ENCODE measurements at places on chromosomes 7 and 10.

- DNase-seq, result no peak
These were observed 471.4 kb downstream of the XPNPEP1 start for GRCh38 chr10:109451879-109452278.

DNA sequence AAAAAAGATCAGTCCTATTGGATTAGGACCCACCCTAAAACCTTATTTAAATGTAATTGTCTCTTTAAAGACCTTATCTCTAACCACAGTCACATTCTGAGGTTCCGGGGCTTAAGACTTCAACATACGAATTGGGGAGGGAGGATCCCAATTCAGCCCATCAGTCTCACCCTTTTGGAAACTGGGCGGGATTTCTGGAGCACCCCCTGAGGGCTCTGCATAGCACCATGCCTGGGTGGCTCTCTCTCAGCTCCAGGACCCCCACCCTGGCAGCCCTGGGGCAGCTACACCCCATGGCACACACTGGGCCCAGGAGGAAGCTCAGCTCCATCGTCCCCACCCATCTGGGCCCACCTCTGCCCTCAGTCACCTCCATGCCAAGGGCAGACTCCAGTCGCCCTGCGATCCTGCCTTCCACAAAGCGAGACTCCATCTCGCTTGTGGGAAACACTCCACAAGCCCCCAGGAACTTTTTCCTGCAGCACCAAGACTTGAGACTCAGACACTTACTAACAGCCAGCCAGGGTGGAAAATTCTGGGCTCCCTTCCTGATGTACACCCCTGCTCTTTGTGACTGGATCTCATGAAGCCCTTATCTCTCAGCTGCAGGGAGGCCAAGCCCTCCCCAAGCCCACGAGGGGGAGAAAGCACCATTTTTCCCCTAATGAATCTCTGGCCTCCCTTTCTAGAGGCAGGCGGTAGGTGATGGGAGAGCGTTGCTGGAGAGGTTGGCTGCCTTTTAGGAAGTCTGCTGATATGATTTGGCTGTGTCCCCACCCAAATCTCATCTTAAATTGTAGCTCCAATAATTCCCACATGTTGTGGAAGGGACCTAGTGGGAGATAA, 90.8 kb upstream of the KDM7A start:
- no peak for DNase-seq

DNA sequence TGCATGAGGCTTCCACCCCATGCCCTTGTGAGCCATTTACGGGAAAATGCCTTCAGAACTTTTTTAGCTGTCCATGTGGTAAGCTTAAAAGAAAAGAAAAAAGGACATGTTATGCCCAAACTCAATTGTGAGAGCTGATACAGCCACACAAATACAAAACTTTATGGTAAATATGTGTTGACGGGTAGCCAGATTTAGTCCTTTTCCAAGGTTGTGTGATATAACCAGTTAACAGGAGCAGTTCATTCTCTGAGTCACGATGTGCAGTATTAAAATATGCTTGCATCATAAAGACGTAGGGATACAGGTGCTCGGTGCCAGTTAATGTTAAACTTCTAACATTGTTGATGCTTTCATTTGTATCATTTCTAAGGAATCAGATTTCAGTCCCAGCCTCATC, 350.4 kb downstream of the DNAJB6 start:
- no peak for DNase-seq

GRCh38 chr7:158391141-158391540, 196.5 kb downstream of the PTPRN2 start:
- DNase-seq, result no peak

DNA sequence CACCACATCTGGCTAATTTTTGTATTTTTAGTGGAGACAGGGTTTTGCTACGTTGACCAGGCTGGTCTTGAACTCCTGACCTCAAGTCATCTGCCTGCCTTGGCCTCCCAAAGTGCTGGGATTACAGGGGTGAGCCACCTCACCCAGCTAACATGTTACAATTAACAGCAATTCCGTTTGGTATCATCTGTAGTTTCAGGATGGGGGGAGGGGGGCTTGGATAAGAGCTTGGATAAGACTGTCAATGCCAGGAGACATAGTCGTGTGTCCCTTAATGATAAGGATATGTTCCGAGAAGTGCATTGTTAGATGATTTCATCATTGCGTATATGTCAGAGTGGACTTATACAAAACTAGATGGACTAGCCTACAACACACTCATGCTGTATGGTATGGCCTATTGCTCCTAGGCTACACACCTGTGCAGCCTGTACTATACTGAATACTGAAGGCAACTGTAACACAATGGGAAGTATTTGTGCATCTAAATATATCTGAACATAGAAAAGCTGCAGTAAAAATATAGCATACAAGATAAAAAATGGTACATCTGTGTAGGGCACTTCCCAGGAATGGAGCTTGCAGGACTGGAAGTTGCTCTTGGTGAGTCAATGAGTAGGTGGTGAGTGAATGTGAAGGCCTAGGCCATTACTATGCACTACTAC, 103.9 kb upstream of the TNS3 start:
- no peak for DNase-seq

Data from hindlimb muscle (tissue), 1 donor.